ENCODE measurements at places on chromosomes 2 and 18. TPM values are rescaled to one million over a fixed set of nuclear protein-coding genes. Genes with fewer than 3 reads are reported as not detected.

GAD1 gene
- total RNA-seq: 129 TPM

DUSP19 gene
- 2.4 TPM for total RNA-seq

FBXO41 gene
- total RNA-seq: 2.1 TPM

ZC3H8 gene
- total RNA-seq: 6.1 TPM

- DNase-seq: no peak
- H3K27ac ChIP-seq: no peak overlapping the region
- H3K36me3 ChIP-seq: no peaks in the 10 kb centered on the region
- peaks cover 12% of the 10 kb centered on the region for H3K27me3 ChIP-seq
- no peak overlapping the region for H3K4me3 ChIP-seq
- no peaks in the 10 kb centered on the region for H3K4me1 ChIP-seq
Observed at GRCh38 chr2:9189901-9190300, 16.7 kb upstream of the ASAP2 start.

DNA sequence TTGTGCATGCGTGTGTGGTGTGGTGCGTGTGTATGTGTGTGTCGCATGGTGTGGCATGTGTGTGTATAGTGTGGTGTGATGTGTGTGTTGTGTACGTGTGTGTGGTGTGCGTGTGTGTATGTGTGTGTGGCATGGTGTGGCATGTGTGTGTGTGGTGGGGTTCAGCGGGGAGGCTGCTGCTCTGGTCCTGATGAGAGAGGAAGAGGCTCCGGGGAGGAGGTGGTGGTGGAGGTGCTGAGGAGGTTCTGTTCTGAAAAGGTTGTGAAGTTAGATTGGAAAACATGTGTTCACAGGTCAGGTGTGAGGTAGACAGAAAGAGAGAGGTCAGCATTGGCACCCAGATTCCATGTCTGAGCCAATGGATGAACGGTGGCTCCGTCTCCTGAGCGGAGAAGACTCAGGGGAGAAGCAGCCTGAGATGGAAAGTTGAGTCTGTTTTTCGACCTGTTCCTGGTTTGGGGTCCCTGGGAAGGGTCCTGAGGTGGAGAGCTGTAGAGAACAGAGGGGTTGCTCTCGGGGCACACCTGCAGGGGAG is 67.2 kb upstream of the HDAC4 start:
- peaks cover 9% of the 10 kb centered on the region for H3K27me3 ChIP-seq
- H3K4me3 ChIP-seq: no peak overlapping the region
- peaks cover 2% of the 10 kb centered on the region for H3K36me3 ChIP-seq
- no peak for DNase-seq

DNA sequence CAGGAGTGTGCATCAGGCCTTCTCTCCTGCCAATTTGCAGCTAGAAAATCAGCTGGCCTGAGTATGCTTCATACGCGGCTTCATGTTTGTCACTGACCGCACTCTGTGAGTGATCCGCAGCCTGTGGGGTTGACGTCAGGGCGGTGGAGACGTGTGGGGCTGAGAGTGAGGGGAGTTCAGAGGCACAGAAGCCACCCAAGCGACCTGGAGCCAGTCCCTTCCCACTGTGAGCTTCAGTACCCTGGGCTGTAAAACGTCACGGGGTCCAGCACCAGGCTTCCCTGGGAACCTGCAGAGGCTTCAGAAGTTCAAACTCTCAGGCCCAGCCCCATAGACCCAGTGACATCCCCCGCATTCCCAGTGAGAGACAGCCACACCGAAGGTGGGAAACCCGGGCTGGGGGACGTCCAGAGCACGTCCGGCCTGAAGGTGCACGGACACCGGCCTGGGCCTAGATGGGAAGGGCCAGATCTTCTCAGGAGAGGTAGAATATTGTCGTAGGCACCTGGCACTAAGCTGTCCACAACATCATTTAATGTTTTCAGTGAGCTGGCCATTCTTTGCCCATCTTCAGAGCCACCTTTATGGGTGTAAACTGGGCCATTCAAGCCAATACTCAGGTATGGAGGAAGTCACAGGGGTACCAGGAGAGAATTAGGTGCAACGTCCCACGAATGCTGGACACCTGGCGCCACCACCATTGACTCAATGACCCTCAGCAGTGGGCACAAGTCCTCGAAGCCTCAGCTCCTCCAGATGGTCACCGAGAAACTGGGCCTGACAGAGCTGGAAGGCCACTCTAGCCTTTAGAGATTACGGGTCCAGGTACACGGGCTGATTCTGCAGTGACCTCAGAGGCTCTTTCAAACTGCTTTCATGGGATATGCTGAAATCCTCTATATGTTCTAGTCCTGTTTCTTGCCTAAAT is 235.6 kb upstream of the MYT1L start:
- peaks cover 4% of the 10 kb centered on the region for H3K4me1 ChIP-seq
- H3K4me3 ChIP-seq: no peak overlapping the region
- peaks cover 9% of the 10 kb centered on the region for H3K27me3 ChIP-seq
- DNase-seq: no peak
- H3K27ac ChIP-seq: no peak overlapping the region
- no peaks in the 10 kb centered on the region for H3K36me3 ChIP-seq

DNA sequence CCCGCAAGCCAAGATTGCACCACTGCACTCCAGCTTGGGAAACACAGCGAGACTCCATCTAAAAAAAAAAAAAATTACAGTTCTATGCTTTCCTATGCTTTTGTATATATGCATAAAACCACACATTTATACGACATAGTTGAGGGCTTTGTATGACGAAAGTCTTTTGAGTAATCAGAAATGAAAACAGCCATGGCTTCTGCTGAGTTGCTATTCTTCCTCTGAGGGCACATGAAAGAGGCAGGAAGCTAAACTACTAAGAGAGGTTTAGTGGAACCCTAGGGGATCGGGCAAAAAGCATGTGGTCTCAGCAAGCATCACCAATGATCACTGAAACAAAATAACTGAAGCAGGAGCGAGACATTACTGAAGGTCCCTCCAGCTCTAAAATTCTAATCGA is 99.6 kb downstream of the ZAP70 start:
- H3K27ac ChIP-seq: no peak overlapping the region
- no peaks in the 10 kb centered on the region for H3K27me3 ChIP-seq
- no peaks in the 10 kb centered on the region for H3K4me1 ChIP-seq
